ENCODE measurements at places on chromosomes 7 and 10.

GRCh38 chr10:110919349-110919931 is at the start of gene SHOC2:
Gene SHOC2, plus strand, starts transcription at chr10:110919604. Its CDS starts 44,755 bp downstream, at chr10:110964359.
- DNase-seq: no peak

DNA sequence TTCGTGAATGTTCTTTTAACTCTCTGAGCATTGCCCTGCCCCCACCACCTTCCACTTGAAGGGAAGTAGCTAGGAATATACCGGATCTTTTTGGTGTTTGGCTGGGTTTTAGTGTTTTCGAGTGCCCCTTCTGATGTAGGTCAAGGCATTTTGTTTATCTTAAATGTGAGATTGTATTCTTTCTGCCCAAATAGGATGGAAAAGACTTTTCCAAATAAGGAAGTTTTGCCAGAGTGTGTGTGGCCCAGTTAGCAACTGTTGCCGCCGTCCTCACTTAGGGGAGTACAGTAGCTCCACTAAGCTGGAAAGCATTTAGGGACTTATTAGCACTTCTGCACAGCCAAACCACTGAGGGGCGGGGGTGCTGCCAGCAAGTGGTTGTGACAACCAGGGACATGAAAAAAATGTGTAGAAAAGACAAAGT is 29.8 kb upstream of the VCL start:
- no peak for DNase-seq

GRCh38 chr7:147251751-147252325 is 1135.2 kb downstream of the CNTNAP2 start:
- DNase-seq: no peak

GRCh38 chr7:130921391-130922180 is 187.6 kb upstream of the KLF14 start:
- DNase-seq: no peak

- DNase-seq: no peak
Observed at GRCh38 chr10:66836057-66836456, 89.8 kb upstream of the LRRTM3 start.

- DNase-seq: no peak
Observed at GRCh38 chr7:87148332-87148955, 3.8 kb upstream of the DMTF1 start.

DNA sequence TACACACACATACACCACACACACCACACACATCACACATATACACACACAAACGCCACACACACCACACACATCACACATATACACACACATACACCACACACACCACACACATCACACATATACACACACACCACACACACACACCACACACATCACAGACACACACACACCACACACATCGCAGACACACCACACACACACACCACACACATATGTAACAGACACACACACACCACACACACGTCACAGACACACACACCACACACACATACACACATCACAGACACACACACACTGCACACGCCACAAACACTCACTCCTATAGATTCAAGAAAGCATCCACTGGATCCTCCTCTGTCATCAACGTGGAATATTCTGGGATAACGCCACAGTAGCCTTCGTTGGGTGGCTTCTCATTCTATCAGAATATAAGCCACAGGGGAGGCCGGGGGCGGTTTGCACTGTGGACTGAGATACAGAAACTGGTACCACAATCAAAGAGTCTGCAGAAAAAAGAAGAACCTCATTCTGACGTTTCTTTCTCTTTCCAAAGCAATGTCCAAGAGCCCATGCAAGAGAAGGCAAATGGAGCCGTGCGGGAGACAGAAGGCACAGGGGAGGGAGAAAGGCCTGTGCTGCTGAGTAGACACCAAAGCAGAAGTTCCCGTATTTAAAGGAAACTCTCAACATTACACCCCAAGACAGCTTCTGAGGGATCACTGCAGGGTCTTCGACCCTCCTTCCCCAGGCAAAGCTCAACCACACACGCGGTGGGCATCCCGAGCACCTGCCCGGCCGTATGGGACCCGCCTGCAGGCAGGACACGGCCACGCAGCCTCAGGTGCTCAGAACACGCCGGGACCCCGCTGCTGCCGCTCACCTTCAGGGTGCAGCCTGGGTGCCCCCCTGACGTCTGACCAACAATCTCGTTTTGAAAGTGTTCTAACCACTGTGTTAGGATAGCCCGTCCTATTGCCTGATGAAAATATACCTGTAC is 321.2 kb downstream of the DNAJB6 start:
- DNase-seq: no peak

DNA sequence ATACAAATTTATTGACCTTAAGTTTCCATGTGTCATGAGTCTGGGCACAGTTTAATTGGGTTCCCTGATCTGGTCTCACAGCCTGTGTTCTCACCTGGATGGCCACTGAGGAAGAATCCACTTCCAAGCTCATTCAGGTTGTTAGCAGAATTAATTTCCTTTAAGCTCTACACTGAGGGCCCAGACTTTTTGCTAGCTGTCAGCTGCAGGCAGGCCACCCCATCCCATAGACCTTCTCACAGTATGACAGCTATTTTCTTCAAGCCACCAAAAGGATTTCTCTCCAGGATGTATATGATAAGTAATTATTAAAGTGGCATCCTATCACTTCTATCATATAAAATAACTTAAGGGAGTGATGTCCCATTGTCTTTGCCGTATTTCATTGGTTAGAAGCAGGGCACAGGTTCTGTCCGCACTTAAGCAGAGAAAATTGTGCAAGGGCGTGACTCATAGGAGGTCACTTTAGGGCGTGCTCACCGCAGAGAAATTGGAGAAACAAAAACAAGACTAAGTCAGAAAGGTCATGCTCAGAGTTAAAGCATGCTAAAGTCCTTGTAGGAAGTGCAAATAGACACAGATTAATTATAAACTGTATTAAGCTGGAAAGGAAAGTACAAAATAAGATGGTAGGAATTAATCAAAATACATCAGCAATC is 109.9 kb downstream of the AHR start:
- DNase-seq: peak; percentile 66

DNA sequence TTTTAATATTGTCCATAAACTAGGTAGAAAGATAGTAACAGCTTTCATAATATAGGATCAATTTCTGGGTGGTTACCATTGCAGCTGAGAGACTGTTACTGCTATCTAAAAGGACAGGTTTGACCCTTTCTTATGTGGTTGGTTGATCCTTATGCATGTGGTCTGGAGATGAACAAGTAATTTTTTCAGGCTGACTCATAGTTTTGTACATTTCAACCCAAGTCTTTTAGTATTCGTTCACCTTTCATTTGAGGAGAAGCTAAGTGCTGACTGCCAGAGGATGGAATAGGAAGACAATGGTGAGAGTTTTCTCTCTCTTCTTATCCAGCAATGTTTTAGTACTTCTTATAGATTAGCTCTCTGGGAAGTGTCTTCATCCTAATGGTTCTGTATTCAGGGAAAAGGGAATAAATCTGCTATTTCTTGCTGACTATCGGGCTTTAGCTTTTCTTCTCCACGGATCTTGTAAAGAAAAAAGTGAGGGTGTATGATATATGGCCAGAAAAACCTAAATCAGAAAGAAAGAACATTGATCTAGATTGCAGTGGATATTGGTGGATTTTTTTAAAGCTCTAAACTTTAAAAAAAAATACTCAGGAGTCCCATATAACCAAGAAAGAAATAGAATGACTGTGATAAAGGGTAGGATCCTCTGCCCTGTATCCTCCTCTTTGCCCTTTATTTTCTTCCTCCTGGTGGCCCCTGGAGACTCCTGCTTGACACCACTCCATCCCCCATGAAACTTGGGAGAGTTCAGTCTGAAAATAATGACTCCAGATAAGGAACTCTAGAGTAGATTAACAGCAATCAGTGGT is 88.0 kb downstream of the CPED1 start:
- no peak for DNase-seq

DNA sequence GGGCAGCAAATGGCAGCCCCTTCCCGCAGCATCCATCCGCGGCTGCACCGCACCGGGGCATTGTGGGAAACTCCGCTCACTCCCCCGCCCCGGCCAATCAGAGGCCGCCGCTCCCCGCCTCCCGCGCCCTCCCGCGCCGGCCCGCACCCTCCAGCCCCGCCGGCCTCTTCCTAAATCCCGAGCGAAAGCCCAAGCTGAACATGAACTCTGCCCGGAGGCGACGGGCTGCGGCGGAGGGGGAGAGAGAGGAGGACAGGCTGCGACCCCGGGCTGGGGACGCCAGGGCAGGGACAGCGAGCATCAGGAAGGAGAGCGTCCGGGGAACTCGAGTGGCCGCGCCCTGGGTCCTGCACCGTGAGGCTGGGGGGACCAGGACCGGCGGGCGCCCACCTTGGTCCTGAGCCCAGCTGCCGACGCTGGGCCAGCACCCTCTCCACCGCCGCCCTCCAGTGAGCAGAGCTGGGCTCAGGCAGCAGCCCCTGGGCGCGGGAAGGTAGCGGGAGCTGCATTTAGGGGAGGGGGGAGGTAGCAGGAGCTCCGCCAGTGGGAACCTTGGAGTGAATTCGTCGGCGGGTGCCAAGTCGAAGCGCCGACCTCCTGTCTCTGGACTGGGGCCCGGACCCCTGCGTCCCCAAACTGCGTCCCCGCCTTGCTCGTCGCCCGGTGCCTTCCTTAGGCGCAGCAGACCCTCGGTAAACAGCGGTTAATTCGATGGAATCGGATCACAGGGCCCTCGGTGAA is at the start of gene DGKI:
DGKI (minus strand) TSS at position 148 of the 741 bp plus-strand sequence.
- DNase-seq: no peak

GRCh38 chr7:28383975-28384374 is 28.3 kb upstream of the CREB5 start:
- no peak for DNase-seq

GRCh38 chr10:122085423-122085911 is 96.5 kb downstream of the TACC2 start:
- DNase-seq: no peak

DNA sequence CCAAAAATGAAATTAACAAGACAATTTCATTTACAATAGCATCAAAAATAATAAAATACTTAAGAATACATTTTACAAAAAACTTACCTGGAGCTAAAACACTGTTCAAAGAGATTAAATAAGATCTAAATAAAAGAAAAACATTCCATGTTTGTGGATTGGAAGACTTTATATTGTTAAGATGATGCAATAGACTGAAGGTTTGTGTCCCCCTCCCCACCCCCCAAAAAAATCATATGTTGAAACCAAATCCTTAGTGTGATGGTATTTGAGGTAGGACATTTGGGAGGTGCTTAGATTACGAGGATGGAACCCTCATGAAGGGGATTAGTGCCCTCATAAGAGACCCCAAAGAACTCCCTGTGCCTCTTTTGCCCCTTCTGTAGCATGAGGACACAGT is 117.6 kb downstream of the ZNF467 start:
- DNase-seq: no peak

GRCh38 chr7:52501696-52502095 is 533.7 kb upstream of the POM121L12 start:
- no peak for DNase-seq

GRCh38 chr10:116237970-116238369 is 35.0 kb downstream of the GFRA1 start:
- DNase-seq: no peak

- no peak for DNase-seq
Observed at GRCh38 chr7:46396481-46396880, 475.4 kb upstream of the IGFBP3 start.

GRCh38 chr7:100827330-100828226 is at the start of gene EPHB4:
Gene EPHB4, minus strand, starts transcription at chr7:100827523. Its CDS starts 493 bp downstream, at chr7:100827030.
- no peak for DNase-seq

DNA sequence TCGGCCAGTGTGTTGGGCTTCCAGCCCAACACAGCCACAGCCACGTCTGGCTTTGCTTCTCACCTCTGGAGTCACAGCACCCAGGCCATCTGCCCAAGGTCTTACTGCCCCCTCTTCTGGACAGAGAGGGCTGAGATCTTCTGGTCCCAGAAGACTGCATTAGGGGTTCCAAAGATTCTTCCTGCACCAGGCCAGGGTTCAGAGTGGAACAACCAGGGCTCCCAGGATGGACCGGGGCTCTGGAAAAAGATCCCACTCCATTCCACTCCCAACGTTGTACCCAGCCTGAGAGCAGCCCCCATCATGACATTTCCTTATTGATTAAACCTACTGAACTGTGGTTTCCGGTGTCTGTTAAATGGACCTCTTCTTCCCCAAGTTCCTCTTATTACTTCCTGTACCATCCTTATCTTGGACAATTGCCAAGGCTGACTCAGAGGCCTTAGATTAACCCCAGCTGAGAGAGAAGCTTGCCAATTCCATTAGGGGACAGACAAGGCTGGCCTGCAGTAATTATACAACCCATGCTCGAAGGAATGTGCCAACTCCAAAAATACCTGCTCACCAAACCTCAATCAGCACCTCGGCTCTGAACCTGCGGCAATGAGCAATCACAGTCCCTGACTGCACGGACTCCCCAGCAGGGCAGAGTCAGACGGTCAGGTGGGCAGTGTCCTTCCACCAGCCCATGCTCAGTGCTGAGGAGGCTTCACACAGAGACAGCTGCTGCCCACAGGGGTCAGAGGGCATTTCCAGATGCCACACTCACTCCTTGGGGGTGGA is 47.9 kb upstream of the NPFFR1 start:
- peak; percentile 84 for DNase-seq

DNA sequence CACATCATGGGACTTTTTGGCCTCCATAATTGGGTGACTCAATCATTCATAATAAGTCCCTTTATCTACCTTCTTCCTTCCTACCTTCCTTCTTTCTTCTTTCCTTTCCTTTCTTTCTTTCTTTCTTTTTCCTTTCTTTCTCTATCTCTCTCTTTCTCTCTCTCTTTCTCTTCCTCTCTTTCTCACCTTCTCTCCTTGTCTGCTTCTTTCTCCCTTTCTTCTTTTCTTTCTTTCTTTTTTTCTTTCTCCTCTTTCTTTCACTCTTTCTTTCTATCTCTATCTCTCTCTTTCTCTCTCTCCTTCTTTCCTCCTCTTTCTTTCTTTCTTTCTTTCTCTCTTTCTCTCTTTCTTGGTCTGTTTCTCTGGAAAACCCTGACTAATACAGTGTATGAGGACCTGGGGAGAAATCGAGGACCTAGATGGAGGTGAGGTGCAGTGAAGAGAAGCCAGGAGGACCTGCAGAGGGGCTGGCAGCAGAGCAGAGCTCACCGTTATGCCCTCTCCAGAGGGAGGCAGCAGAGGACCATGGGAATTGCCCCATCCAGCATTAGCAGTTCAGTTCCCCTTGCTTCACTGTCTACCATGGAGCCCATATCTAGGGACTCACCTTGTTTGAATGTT is 52.7 kb upstream of the BTRC start:
- DNase-seq: no peak

DNA sequence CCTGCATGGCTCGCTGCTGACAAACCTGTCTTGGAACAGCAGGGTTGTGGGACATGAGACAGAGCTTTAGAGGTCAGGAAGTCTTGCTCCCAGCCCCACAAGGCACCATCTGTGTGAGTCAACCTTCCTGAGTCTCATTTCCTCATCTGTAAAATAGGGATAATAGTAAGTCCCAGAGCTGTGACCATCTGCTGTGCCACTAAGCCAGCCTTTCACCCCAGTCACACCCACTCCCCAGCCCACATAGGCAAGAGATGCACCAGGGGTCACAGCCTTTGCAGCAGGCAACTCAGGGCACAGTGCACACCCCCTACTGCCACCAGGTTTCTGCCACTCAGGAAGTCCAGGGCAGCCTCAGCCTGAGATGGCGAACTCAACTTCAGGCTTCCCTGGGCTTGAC is 29.4 kb upstream of the CDH23 start:
- no peak for DNase-seq

GRCh38 chr10:93475227-93475626 is 6.9 kb downstream of the MYOF start:
- DNase-seq: no peak

GRCh38 chr7:67484244-67484751 is 487.7 kb downstream of the TYW1 start:
- DNase-seq: no peak

Measured in SIG-M5 (cell line).